MM.1S (cell line): ENCODE measurements at places on chromosomes 2 and 18.

GRCh38 chr18:79479761-79480161, 84.0 kb downstream of the NFATC1 start:
- no peak for DNase-seq
- H3K27me3 ChIP-seq = no peaks in the 10 kb centered on the region
- H3K4me1 ChIP-seq = no peaks in the 10 kb centered on the region

DNA sequence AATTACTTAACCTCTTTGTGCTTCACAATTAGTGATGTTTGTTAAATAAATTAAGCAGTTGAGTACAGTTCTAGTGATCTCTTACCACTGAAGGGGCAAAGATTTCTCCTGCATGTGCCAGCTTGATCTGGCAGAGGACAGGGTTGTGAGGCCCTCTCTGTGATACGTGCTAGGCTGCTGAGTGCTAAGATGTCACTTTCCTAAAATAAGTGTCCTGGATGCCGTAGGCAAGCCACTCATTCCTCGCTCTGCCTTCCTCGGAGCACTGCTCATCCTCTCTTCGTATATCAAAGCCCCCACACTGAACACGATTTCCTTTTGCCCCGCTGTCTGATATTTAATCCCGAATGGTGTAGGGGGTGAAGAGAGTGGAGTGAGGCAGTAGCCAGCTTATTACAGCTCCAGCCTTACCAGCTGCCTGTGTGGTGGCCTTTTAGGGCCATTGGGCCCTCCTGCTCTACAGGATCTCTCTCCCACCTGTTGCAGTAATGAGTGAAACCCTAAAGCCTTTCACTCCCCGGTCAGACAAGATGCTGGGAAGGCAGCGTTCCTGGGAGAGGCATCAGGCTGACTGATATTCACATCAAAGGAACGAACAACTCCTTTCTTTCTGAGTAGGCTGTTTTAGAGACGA, 40.5 kb downstream of the PTPRM start:
- H3K36me3 ChIP-seq = no peaks in the 10 kb centered on the region
- H3K27ac ChIP-seq = no peak overlapping the region
- H3K4me3 ChIP-seq = no peak overlapping the region
- DNase-seq = no peak
- no peaks in the 10 kb centered on the region for H3K27me3 ChIP-seq

GRCh38 chr2:147636886-147637285, 207.9 kb upstream of the ACVR2A start:
- no peak overlapping the region for H3K4me3 ChIP-seq
- H3K4me1 ChIP-seq = no peaks in the 10 kb centered on the region; the same call in 1 of the 2 replicates
- DNase-seq = peak; percentile 39
- H3K27ac ChIP-seq = no peak overlapping the region

DNA sequence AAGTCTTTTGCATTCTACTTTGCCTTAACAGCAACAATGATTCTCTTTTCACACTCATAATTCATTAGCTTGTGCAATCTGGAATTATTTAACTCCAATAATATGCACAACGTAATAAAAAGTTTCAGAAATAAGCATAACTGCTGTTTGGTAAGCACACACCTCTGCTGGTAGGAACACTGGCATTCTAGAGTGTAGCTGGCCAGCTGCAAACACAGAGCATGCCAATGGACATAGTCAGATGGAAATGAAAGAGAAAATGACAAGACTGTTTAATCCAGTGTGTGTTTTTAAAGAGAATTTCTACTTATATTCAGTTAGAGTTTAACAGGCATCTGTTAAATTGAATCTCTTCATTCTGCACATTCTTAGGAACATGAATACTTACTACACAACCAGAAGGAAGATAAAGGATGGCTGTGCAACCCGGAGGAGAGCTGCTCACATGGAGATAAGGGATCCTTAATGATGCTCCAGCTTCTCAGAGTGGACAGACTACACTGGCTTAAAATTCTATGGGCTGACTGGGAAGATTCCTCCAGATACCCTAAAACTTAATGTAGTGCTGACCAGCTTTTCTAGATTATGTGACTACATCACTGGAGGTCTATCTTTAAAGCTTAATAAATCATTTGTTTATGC, 94.6 kb upstream of the CHAC2 start:
- peaks cover 7% of the 10 kb centered on the region for H3K4me1 ChIP-seq
- no peak overlapping the region for H3K4me3 ChIP-seq
- no peaks in the 10 kb centered on the region for H3K27me3 ChIP-seq
- H3K27ac ChIP-seq = peak overlapping the region; percentile 6; the same call in 1 of the 2 replicates

DNA sequence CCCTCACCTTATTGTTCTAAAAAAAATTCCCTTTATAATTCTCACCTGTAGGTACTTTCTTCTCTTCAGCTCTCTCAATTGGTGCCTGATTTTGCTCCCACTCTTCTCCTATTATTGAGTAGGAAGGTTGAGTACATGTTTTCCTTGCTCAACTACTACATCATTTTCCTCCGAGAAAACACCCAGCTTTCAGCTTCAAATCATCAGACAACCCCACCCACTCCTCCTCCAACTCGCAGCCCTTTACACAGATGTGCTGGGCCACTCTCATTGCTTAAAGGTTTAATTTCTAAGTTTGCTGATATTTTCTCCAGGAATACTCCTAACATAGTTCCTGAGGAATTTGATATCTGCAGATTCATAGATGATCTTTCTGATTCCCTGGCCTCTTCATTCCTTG, 734.4 kb upstream of the ZEB2 start:
- H3K27me3 ChIP-seq = no peaks in the 10 kb centered on the region
- H3K27ac ChIP-seq = no peak overlapping the region
- H3K36me3 ChIP-seq = no peaks in the 10 kb centered on the region
- DNase-seq = no peak

DNA sequence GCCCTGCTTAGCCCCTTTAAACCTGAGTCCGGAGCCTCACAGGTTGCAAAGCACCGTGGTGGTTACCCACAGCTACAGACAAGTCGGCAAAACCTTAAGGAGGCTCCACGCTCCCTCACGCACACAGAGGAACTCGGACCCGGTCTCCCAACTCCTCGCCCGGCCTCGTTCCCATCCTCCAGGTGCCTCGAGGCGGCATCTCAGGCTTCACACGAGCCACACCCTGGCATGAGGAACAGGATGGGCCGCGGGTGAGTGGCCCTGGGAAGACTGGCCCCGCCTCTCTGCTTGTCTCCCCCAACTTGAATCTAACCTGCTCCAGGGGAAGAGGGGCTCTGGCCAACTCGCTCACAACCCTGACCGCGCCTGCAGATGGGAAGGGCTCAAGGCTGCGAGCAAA, 97.4 kb downstream of the EIPR1 start:
- H3K27me3 ChIP-seq = no peaks in the 10 kb centered on the region
- DNase-seq = no peak
- H3K36me3 ChIP-seq = no peaks in the 10 kb centered on the region
- no peak overlapping the region for H3K27ac ChIP-seq
- H3K4me3 ChIP-seq = no peak overlapping the region
- H3K4me1 ChIP-seq = no peaks in the 10 kb centered on the region

GRCh38 chr2:236896688-236897087, 189.0 kb upstream of the COPS8 start:
- no peak overlapping the region for H3K27ac ChIP-seq
- H3K36me3 ChIP-seq = no peaks in the 10 kb centered on the region
- no peak overlapping the region for H3K4me3 ChIP-seq
- no peaks in the 10 kb centered on the region for H3K27me3 ChIP-seq
- DNase-seq = no peak

- H3K27me3 ChIP-seq = no peaks in the 10 kb centered on the region
- no peak overlapping the region for H3K4me3 ChIP-seq
- no peak overlapping the region for H3K27ac ChIP-seq
- no peaks in the 10 kb centered on the region for H3K4me1 ChIP-seq
- no peaks in the 10 kb centered on the region for H3K36me3 ChIP-seq
Measured at GRCh38 chr2:69960821-69961220, 610 bp downstream of the ASPRV1 start.

DNA sequence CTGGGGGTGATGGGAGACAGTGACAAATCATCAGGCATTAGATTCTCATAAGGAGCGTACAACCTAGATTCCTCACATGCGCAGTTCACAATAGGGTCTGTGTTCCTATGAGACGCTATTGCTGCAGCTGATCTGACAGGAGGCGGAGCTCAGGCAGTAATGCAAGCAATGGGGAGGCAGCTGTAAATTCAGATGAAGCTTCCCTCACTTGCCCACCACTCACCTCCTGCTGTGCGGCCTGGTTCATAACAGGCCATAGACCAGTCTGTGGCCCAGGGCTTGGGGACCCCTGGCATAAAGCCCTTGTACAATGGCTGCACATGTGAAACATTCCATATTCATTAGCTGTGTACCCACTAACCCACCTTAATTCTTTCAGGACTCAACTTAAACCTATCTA, 18.0 kb downstream of the NMUR1 start:
- H3K27ac ChIP-seq = no peak overlapping the region
- 0 out of 2 replicates have a peak, but pooled peaks cover 5% of the 10 kb centered on the region for H3K27me3 ChIP-seq
- H3K4me1 ChIP-seq = no peaks in the 10 kb centered on the region
- no peaks in the 10 kb centered on the region for H3K36me3 ChIP-seq
- H3K4me3 ChIP-seq = no peak overlapping the region
- DNase-seq = no peak

GRCh38 chr18:57269756-57270155, 82.6 kb upstream of the ST8SIA3 start:
- no peak overlapping the region for H3K27ac ChIP-seq
- H3K4me1 ChIP-seq = no peaks in the 10 kb centered on the region
- H3K4me3 ChIP-seq = no peak overlapping the region
- no peak for DNase-seq
- H3K27me3 ChIP-seq = no peaks in the 10 kb centered on the region

- H3K36me3 ChIP-seq = no peaks in the 10 kb centered on the region
- H3K27me3 ChIP-seq = no peaks in the 10 kb centered on the region
- no peak overlapping the region for H3K27ac ChIP-seq
- no peak for DNase-seq
Measured at GRCh38 chr2:33317369-33318007, 159.0 kb upstream of the RASGRP3 start.

DNA sequence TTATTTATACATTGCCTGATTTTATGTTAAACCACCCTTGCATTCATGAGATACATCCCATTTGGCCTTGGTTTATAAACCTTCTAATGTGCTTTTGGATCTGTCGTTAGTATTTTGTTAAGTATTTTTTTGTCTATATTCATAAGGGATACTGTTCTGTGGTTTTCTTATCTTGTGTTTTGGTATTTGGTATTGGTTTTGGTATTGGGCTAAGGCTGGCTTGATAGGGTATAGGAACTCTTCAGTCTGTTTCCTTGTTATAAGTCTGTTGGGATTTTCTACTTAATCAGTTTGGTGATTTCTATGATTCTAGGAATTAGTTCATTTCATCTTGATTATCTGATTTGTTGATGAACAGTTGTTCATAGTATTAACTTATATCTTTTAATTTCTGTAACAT, 49.2 kb downstream of the RELCH start:
- H3K36me3 ChIP-seq = peaks cover 3% of the 10 kb centered on the region; the same call in 1 of the 2 replicates
- no peaks in the 10 kb centered on the region for H3K27me3 ChIP-seq
- no peak overlapping the region for H3K27ac ChIP-seq
- H3K4me1 ChIP-seq = no peaks in the 10 kb centered on the region

GRCh38 chr18:8938817-8939216, 163.7 kb upstream of the NDUFV2 start:
- no peak overlapping the region for H3K4me3 ChIP-seq
- H3K27ac ChIP-seq = no peak overlapping the region
- H3K4me1 ChIP-seq = peaks cover 2% of the 10 kb centered on the region
- no peaks in the 10 kb centered on the region for H3K36me3 ChIP-seq

DNA sequence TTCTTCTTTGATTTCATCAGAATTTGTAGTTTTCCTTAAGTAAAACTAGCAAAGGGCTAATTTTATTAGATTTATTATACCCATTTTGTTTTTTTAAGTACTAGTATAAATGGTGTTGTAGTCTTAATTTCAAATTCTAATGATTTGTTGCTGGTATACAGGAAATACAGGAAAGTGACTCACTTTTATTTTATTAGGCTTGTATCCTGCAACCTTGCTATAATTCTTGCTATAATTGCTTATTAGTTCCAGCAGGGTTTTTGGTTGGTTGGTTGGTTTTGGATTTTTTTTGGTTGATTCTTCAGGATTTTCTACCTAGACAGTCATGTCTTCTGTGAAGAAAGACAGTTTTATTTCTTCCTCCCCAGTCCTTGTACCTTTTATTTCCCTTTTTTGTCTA, 110.6 kb upstream of the IL1R2 start:
- H3K27me3 ChIP-seq = no peaks in the 10 kb centered on the region
- H3K36me3 ChIP-seq = no peaks in the 10 kb centered on the region
- no peak overlapping the region for H3K4me3 ChIP-seq
- H3K4me1 ChIP-seq = no peaks in the 10 kb centered on the region
- DNase-seq = no peak
- H3K27ac ChIP-seq = no peak overlapping the region

GRCh38 chr2:163490281-163490680, 245.5 kb downstream of the FIGN start:
- no peaks in the 10 kb centered on the region for H3K27me3 ChIP-seq
- H3K27ac ChIP-seq = no peak overlapping the region
- DNase-seq = no peak
- no peaks in the 10 kb centered on the region for H3K4me1 ChIP-seq
- no peak overlapping the region for H3K4me3 ChIP-seq

- H3K27me3 ChIP-seq = no peaks in the 10 kb centered on the region
- H3K4me3 ChIP-seq = no peak overlapping the region
- no peaks in the 10 kb centered on the region for H3K4me1 ChIP-seq
- no peaks in the 10 kb centered on the region for H3K36me3 ChIP-seq
- DNase-seq = no peak
- H3K27ac ChIP-seq = no peak overlapping the region
Measured at GRCh38 chr2:239936838-239937581, 88.1 kb downstream of the NDUFA10 start.

- DNase-seq = peak; percentile 73
- no peaks in the 10 kb centered on the region for H3K36me3 ChIP-seq
- no peaks in the 10 kb centered on the region for H3K27me3 ChIP-seq
- no peak overlapping the region for H3K4me3 ChIP-seq
- peak overlapping the region; percentile 65 for H3K27ac ChIP-seq
- H3K4me1 ChIP-seq = peaks cover 14% of the 10 kb centered on the region
Measured at GRCh38 chr2:126436411-126436810, 219.5 kb upstream of the GYPC start.

GRCh38 chr2:190468814-190469569, 60.8 kb downstream of the MFSD6 start:
- H3K27me3 ChIP-seq = no peaks in the 10 kb centered on the region
- H3K4me3 ChIP-seq = no peak overlapping the region
- no peaks in the 10 kb centered on the region for H3K36me3 ChIP-seq

DNA sequence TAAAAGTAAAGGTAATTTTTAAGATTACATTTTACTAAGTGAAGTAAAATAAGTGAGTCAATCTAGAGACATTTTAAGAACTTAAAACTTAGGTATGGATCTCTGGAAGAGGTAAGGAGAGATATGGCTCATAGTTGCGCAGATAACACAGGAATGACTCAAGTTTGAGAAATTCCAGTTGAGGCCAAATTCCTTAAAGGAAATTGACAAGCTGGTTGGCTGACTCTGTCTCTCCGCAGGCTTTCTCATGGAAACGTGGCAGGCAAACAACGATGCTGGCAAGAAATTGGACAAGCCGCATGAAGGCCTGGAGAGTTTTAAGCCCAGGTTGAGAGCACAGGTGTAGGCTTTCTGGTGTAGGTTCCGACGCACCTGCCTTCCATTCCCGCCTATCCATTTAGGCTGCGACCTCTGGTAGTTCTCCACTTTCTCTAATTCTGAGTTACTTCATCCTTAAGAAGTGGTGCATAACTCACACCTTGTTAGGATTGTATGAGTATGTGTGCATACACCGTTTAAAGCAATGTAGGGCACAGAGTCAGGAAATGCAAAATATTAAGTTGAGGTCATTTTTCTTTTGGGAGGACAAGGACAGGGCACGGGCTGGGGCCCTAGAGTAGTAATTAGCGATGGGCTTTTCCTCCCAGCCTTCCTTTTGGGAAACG, 589 bp upstream of the DAW1 start:
- peak overlapping the region; percentile 33; the same call in 1 of the 2 replicates for H3K4me3 ChIP-seq
- no peaks in the 10 kb centered on the region for H3K36me3 ChIP-seq
- DNase-seq = no peak
- no peaks in the 10 kb centered on the region for H3K27me3 ChIP-seq

- no peaks in the 10 kb centered on the region for H3K4me1 ChIP-seq
- no peak for DNase-seq
- no peaks in the 10 kb centered on the region for H3K27me3 ChIP-seq
- H3K27ac ChIP-seq = no peak overlapping the region
Measured at GRCh38 chr2:81853341-81853740, 1548.8 kb upstream of the LRRTM1 start.
